ENCODE measurements at places on chromosomes 12 and 14. TPM values are rescaled to one million over a fixed set of nuclear protein-coding genes. Genes with fewer than 3 reads are reported as not detected.

The ASCL1 gene
- not detected for total RNA-seq

DNA sequence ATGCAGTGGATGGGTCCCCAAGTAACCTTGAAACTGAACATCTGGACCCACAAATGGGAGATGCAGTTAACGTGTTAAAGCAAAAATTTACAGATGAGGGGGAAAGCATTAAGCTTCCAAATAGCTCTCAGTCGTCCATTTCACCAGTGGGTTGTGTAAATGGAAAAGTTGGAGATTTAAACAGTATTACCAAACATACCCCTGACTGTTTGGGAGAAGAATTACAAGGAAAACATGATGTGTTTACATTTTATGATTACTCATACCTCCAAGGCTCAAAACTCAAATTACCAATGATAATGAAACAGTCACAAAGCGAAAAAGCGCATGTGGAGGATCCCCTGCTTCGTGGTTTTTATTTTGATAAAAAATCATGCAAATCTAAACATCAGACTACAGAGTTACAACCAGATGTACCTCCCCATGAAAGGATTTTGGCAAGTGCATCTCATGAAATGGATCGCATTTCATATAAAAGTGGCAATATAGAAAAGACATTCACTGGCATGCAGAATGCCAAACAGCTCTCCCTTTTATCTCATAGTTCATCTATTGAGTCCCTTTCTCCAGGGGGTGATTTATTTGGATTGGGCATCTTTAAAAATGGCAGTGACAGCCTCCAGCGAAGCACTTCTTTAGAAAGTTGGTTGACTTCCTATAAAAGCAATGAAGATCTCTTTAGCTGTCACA lies 116.6 kb upstream of the NPAS3 start:
- no peak overlapping the region for H3K27ac ChIP-seq
- no peaks in the 10 kb centered on the region for H3K27me3 ChIP-seq
- H3K4me3 ChIP-seq: no peak overlapping the region
- no peak for DNase-seq

DNA sequence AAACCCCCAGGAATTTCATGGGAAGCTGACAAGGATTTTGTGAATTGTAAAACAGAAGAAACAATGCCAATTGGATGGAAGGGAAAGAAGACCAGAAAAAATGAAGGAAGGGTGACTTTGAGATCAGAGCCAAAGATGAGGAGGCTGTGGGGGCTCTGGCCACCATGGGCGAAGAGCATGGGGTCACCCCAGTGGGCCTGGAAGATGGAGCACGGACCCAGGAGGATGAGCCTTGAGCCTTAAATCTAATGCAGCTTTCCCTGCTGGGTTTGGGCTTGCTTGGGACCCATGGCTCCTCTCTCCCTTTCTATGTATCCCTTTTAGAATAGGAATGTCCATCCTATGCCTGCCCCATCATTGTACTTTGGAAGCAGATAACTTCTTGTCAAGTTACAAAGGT lies 322.2 kb downstream of the TMEM121 start:
- no peaks in the 10 kb centered on the region for H3K4me1 ChIP-seq
- no peaks in the 10 kb centered on the region for H3K36me3 ChIP-seq
- no peak for DNase-seq
- H3K4me3 ChIP-seq: no peak overlapping the region
- no peak overlapping the region for H3K27ac ChIP-seq

DNA sequence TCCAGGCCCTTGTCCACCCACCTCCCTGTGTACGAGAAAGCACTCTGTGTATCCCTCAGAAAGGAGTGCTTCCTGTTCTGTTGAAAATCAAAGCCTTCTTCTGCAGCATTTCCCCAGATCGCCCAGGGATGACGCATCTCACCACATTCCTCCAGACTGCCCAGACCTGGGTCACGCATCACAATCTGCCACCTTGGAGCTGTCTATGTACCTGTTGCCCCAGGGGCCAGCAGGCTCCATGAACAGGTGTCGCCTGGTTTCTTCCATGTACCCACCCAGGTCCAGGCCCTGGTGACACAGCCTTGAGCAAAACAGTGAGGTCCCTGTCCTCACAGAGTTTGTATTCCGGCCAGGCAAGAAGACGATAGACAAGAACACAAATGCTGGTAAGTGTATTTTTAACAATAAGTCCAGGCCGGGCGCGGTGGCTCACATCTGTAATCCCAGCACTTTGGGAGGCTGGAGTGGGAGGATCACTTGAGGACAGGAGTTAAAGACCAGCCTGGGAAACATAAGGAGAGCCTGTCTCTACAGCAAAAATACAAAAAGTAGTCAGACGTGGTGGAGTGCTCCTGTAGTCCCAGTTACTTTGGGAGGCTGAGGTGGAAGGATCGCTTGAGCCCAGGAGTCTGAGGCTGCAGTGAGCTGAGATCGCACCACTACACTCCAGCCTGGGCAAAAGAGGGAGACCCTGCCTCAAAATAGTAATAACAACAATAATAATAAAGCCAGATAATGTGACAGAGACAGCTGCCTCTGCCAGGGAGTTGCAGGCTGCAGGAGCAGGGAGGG lies 6.8 kb upstream of the PPP1R13B start:
- H3K27me3 ChIP-seq: no peaks in the 10 kb centered on the region
- no peaks in the 10 kb centered on the region for H3K4me1 ChIP-seq

- H3K4me1 ChIP-seq: no peaks in the 10 kb centered on the region
- H3K27ac ChIP-seq: no peak overlapping the region
- H3K4me3 ChIP-seq: no peak overlapping the region
- DNase-seq: no peak
Measured at GRCh38 chr12:124868252-124869058, 4.8 kb upstream of the SCARB1 start.

- no peak overlapping the region for H3K27ac ChIP-seq
- H3K27me3 ChIP-seq: no peaks in the 10 kb centered on the region
- H3K36me3 ChIP-seq: no peaks in the 10 kb centered on the region
- H3K4me1 ChIP-seq: no peaks in the 10 kb centered on the region
Measured at GRCh38 chr12:100566887-100567637, 6.4 kb upstream of the GAS2L3 start.

GRCh38 chr14:71384007-71384845 lies 477.0 kb downstream of the PCNX1 start:
- no peaks in the 10 kb centered on the region for H3K36me3 ChIP-seq
- H3K27ac ChIP-seq: no peak overlapping the region
- H3K4me3 ChIP-seq: no peak overlapping the region
- no peak for DNase-seq
- no peaks in the 10 kb centered on the region for H3K27me3 ChIP-seq
- H3K4me1 ChIP-seq: no peaks in the 10 kb centered on the region

- H3K36me3 ChIP-seq: no peaks in the 10 kb centered on the region
- H3K27ac ChIP-seq: peak overlapping the region; percentile 31
- peaks cover 6% of the 10 kb centered on the region for H3K4me1 ChIP-seq
- H3K4me3 ChIP-seq: no peak overlapping the region
- no peaks in the 10 kb centered on the region for H3K27me3 ChIP-seq
Measured at GRCh38 chr14:77306851-77307496, 13.7 kb downstream of the POMT2 start.
